Stimulated activated CD4-positive, alpha-beta T cell treated with anti-CD3 and anti-CD28 coated beads, Interleukin-15, amount 100 ng/mL, for 1 hour (primary cell): ENCODE measurements at places on chromosomes 1 and 21.

GRCh38 chr1:181483285-181484195 is at the start of gene CACNA1E:
Gene CACNA1E, plus strand, starts transcription at chr1:181483517. Its CDS starts 228 bp downstream, at chr1:181483745.
- no peak for DNase-seq

DNA sequence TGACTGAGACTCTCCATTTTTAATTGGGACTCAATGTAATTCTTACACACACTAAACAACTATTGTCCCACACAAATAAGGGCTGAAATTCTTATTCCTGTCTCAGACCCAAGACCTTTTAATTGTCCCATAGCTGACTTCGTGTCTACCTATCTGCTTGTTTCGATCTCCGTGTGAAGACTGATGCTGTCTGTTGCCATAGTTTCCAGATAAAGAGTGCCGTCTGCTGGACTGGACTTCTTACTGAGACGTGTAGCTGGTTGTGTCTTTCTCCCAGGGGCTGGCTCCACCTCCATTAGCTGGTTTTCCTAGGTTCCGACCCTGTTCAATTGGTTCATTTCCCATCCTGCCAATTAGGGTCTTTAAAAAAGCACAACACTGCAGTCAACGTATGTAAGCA is 235.3 kb upstream of the PLXNA2 start:
- no peak for DNase-seq

- DNase-seq = no peak
Measured at GRCh38 chr1:183734543-183735036, 70.3 kb upstream of the RGL1 start.

GRCh38 chr1:45887156-45887842 is 83.9 kb downstream of the MAST2 start:
- no peak for DNase-seq

- DNase-seq = no peak
Measured at GRCh38 chr1:168335500-168335899, 54.8 kb downstream of the TBX19 start.

- no peak for DNase-seq
Measured at GRCh38 chr1:211684791-211685190, 9.4 kb upstream of the NEK2 start.

- DNase-seq = no peak
Measured at GRCh38 chr1:89918127-89918793, 76.7 kb upstream of the ZNF326 start.

DNA sequence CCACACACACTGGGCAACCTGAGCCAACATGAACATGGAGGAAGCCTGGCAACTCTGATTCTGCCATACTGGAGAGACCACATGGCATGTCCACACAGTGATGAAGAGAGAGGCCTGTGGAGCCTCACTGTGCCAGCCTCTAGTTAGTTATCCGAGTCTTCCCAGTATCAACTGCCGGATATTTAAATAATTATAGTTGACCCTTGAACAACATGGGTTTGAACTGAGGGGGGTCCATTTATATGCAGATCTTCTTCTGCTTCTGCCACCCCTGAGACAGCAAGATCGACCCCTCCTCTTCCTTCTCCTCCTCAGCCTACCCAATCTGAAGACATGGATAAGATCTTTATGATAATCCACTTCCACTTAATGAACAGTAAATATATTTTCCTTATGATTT is 27.8 kb downstream of the DDAH1 start:
- no peak for DNase-seq

DNA sequence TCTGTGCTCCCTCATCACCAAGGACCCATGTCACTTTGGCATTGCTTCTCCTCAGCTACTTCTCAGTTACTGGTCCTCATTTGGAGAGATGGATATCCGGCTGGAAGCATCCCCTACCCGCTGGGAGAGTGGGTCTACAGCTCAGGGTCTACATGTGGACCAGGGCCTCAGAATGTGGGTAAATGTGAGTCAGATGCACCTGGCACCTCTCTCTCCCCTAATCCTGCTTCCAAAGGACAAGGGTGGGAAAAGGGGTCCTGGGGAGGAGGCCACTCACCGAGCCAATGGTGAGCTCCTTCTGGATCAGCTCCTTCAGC is 908 bp downstream of the S100A6 start:
- no peak for DNase-seq

- DNase-seq = no peak
Measured at GRCh38 chr1:221015159-221015790, 136.0 kb downstream of the HLX start.

GRCh38 chr1:224980181-224980580 is 50.7 kb downstream of the DNAH14 start:
- DNase-seq = no peak

- no peak for DNase-seq
Measured at GRCh38 chr1:234923626-234924025, 205.0 kb downstream of the TOMM20 start.

- no peak for DNase-seq
Measured at GRCh38 chr1:66553846-66554245, 19.9 kb downstream of the SGIP1 start.

GRCh38 chr21:29441651-29442050 is 142.9 kb downstream of the BACH1 start:
- no peak for DNase-seq

DNA sequence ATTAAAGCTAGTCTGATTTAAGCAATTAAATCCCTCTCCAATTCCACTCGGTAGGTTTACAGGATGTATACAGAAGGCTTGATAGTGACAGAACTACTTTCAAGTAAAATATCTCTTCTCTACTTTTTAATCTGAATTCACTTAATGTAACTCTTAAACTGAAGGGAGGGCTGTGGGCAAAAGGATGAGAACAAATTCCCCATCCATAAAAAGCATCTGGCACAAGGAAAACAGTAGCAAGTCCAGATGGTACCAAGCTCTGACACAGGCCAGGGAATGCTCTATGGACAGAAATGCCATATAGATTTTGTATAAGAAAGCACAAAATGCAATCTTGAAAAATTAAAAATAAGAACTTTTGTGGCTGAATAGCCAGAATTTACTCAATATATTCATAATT is 53.1 kb upstream of the USH2A start:
- DNase-seq = no peak

- no peak for DNase-seq
Measured at GRCh38 chr1:228361314-228362140, 45.1 kb downstream of the TRIM11 start.

DNA sequence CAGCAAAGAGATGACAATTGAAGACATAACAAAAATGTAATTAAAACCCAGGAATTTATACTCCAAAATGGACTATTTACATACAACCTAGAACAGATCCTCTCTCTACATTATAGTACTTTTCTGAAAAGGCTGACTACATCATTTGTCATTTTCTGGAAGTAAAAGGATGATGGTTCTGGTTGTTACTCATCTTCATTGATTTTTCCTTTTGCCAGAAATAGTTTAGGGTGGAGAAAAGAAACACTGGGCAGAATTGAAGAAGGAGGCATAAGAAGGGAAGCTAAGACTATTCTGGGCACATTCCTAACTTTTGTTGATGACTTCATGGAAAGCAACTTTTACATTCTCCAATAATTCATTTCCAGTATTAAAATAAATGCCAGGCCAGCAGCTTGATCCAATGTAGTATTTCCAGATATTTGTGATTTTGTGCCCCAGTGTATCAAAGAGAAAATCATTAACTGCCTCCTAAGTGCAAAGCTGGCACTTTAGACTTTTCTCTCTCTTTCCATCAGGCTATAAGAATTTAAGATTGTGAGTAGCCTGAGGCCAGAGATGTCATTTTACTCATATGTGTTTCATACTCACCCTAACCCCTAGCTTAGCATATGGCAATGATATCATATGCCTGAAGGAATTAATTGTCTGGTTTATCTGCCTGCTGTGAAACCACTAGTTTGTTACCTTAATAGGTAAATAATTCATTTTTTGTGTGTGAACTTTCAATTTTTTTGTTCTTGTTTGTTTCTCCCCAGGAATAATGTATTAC is 369.5 kb upstream of the LYPLAL1 start:
- no peak for DNase-seq

DNA sequence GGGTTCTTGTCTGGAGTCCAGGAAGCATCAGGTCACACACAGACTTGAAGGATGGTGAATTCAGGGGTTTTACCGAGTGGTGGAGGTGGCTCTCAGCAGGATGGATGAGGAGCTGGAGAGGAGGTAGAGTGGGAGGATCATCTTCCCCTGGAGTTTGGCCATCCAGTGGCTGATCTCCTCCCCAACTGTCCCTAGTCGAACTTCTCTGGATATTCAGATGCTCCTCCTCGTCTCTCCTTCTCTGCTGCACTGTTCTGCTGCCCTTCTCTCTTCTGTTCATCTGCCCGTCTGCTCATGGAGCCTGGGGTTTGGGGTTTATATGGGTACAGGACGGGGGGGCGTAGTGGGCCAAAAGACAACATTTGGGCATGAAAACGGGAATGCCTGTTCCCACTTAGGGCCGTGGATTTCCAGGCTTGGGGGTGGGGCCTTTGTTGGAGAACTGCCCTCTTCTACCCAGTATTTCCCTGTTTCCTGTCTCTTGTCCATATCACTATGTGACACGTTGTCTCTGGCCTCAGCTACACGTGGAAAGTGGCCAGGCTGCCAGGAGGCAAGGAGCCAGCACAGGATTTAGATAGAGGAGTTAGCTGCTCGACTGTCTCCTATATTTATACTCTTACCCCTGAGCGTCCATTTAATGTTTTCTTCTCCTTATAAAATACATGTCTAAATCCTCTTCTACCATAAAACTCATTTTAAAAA is 76.7 kb downstream of the SIPA1L2 start:
- DNase-seq = no peak

DNA sequence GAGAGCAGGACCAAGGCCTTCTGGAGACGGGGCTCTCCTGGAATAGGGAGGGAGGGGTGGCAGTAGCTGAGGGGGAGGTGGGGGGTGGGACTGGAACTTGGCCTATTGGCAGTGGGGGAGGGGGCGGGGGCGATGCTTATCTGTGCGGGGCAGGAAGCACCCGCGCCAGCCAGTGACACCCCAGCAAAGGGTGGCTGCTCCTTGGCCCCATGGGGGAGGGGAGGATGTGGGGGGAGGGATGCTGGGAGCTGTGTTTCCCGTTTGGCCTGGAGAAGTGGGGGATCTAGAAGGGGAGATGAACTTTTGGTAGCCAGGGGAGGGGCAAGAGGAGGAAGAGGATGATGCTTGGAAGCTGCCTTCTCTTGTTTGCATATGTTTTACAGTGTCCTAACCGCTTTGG is 11.0 kb downstream of the ZBTB7B start:
- no peak for DNase-seq

DNA sequence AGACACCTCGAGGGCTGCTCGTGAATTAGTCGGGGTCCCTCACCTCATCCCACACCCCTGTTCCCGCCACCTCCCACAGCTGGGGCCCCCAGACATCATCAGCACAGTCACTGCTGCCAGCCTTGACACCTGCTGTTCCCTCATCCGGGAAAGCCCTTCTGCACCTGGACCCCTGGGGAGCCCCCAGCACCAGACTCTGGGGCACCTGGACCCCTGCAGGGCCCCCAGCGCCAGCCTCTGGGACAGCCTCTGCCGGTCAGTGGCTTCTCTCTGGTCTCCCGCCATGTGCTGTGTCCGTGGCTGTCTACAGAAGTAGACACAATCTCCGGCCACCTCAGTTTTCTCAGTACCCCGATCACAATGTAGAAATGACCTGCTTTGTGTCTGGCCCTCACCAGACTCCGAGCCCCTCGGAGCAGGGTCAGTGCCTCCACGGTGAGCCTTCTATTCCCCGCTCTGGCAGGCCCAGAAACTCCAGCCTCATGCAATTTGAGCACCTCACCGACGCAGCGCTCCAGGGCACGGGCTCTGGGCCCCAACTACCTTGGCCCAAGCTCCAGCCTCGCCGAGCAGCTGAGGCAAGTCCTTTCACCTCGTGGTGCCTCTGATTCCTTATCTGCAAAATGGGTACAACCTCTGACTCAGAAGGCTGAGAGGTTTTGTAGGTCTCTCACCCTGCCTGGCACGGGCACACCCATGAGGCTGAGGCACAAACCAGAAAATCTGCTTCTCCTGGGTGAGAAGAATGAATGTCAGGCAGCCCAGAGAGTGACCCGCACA is 84.7 kb downstream of the RIPK4 start:
- no peak for DNase-seq

DNA sequence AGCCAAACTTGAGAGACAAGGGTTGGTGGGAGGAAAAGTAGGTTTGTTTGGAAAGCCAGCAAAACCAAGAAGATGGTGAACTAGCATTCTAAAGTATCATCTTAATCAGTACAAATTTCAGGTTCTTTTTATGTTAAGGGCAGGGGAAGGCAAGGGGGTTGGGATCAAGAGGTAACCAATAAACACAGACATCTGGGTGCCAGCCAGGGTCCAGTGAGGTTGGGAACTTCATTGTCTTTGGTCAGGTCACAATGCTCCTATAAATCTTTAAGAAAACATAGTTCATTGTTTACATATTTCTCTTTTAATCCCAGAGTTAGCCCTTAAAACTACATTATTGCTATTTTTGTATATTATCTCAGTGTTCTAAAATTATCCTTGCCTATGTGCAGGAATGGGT is 126.2 kb upstream of the NR5A2 start:
- no peak for DNase-seq

DNA sequence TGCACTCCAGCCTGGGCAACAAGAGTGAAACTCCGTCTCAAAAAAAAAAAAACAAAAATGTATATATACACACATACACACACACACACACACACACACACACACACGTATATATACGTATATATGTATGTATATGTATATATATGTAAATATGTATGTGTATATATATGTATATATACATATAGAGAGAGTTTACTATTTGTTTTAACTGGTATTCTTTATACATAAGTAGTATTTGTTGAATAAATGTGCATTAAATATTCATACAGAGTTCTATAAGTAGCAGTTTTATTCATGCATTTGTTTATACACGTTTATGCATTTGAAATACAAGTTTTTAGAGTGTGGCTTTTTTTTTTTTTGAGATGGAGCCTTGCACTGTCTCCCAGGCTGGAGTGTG is 113.6 kb downstream of the ZMYM4 start:
- no peak for DNase-seq

DNA sequence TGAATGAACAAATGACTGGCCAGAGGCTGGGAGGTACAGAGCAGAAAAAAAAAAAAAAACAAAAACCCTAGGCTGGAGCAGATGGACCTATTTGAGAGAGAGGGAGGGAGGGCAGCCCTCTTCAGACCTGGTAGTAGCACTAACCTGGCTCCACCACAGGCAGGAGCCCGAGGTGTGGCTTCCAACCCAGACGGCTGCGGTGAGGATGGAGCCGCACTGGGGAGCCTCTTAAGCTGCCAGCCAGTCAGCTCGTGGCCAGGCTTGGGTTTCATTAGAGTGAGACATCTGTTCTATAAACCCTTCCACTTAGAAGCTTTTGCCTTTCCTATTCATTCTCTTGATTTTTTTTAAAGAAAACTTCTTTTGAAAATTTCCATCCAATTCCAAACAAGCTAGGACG is 16.8 kb downstream of the LGR6 start:
- DNase-seq = no peak
